Mesenchymal stem cell (in vitro differentiated cells and primary cell): ENCODE measurements at places on chromosomes 13 and 19.
A peak's percentile ranks its signal among the peaks of the same experiment; 100 is the strongest.

DNA sequence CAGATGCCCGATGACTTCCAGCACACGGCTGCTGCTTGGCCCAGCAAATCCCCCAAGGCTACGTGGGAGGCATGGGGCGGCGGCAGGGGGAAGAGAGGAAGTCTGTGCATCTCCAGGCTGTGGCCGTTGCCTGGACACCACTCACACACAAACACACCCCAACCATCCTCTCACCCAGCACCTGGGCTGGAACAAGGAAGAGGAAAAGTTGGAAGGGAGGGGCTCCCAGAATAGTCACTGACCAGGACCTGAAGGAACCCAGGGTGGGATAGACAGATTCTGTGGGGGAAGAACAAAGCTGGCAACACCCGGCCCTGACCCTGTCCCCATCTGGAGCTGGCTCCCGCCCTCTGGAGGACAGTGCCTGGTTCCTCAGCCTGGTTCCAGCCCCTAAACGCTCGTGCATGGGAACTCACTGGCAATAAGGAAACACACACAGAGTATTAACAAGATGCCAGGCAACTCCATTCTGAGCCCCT lies 11.2 kb downstream of the PPP6R1 start:
- DNase-seq: peak; percentile 45

DNA sequence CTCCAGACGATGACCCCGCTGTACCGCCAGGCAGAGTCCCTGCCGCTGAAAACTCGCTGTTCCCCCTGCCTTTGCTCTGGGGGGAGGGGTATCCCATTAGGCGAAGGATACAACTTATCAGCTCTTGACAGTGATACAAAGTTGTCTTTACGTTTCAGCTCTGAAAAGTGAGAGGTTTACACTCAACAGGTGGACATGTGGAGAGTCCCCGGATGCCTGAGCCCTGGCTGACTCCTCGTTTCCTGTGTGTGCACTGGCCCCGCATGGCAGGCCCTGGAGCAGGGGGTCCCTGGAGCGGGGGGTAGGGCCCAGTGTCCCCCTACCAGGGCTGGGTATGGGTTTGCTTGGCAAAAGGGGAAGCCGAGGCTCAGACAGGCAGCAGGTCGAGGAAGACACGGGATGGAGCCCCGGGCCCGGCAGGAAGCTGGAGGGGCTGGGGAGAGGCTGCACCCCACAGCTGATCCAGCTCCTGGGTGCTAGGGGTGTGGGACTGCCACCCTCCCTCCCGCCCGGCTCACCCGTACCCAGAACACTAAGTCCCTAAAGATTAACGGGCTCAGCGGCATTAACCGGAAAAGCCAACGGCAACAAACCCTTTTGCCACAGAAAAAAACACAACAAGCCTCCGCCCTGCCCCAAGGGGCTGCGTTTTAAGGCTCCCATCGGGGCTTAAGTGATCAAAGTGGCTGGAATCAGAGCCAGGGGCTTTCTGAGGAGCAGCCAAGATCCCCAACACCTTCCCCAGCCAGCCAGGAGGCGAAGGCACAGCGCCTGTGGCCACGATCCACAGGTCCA lies 5.6 kb downstream of the TCF3 start:
- no peak for DNase-seq

- DNase-seq: peak; percentile 83
Observed at GRCh38 chr19:48844472-48844871, 8.2 kb upstream of the HSD17B14 start.

DNA sequence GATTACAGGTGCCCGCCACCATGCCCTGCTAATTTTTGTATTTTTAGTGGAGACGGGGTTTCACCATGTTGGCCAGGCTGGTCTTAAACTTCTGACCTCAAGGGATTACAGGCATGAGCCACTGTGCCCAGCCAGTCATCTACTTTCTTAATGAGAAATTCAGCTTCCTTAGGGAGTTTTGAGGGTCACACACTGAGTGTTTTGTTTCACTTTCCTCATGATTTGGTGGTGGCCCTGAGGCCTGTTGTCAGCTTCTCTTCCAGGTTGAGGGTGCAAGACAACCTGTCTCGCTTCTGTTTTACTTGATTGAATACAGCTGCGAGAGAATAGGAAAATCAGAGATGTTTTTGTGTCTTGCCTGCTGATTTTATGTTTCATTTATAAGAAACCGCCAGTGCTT lies 9.9 kb downstream of the FRY start:
- no peak for DNase-seq

DNA sequence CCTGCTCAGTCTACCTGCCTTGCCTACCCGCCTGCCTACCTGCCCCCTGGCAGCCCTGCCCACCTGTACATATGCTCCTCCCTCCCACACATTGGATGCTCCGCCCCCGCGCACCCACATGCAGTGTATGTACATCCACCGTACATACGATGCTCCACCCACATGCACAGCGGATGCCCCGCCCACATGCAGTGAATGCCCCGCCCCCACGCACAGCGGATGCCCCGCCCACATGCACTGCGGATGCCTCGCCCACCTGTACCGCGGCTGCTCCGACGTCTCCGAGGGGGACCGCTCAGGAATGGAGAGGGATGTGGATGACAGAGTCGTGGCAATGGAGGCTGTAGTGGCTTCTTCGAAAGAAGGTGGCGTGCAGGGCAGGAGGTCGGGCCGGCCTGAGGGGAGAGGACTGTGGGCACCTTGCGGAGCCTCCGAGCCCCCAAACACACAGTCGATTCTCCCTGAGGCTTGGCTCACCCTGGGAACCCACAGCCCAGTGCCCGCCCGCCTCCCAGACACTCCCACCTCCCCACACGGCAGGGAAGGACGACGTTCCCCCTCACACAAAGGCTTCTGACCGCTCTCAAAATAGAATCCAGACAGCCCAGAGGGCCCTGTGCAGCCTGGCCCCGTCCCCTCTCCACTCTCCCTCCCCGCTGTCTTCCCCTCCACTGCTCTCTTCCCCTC lies 16.5 kb upstream of the CACTIN start:
- peak; percentile 14 for DNase-seq

- peak; percentile 75 for DNase-seq
Observed at GRCh38 chr13:42807866-42808265, 26.5 kb downstream of the FAM216B start.

- DNase-seq: no peak
Observed at GRCh38 chr13:79771493-79771892, 290.5 kb downstream of the NDFIP2 start.

GRCh38 chr19:36574741-36575140 lies 1.6 kb upstream of the ZNF529 start:
- DNase-seq: no peak

- DNase-seq: no peak
Observed at GRCh38 chr13:75919660-75920199, 283.6 kb downstream of the LMO7 start.

GRCh38 chr19:44517146-44517545 lies 12.3 kb downstream of the CEACAM20 start:
- no peak for DNase-seq

DNA sequence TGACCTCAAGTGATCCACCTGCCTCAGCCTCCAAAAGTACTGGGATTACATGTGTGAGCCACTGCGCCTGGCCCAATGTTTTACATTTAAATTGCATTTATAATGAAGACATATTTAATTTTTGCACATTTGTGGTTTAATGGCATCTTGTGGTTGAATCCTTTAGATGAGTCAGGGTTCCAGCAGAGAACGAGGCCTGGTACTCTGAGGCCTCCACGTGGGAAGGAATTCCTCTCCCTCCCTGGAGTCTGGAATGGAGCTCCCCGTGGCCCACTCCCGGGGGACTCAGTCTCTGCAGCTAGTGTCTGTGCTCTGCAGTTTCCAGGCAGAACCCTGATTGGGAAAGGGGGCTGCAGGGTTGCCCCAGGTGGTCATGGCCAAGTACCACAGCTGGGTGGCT lies 24.2 kb downstream of the ZFR2 start:
- no peak for DNase-seq

DNA sequence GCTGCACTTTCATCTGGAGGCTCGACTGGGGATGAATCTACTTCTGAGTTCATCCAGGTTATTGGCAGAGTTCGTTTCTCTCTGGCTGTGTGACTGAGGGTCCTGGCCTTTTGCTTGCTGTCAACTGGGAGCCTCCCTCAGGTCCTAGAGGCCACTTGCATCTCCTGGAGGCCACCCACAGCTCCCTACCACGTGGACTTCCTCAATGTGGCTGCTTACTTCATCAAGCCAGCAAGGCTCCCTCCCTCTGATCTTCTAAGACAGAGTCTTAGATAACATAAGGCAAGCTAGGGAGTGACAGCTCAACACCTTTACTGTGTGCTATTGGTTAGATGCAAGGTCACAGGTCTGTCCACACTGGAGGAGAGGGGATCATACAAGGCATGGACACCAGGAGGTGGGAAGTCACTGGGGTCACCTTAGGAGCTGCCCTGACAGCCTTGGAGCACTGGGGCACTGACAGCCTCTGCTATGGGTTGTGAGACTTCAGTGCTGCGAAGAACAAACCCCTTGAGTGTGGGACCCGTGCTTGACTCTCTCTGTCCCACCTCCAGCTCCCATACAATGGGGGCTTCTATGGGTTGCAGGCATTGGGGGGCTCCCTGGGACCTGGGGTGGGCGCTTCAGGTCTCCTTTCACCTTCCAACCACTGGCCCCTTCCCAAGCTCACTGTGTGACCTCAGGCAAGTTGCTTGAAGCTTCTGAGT lies 5.3 kb downstream of the FAM187B start:
- DNase-seq: no peak

- DNase-seq: no peak
Observed at GRCh38 chr19:13066226-13066625, 36.4 kb downstream of the LYL1 start.

DNA sequence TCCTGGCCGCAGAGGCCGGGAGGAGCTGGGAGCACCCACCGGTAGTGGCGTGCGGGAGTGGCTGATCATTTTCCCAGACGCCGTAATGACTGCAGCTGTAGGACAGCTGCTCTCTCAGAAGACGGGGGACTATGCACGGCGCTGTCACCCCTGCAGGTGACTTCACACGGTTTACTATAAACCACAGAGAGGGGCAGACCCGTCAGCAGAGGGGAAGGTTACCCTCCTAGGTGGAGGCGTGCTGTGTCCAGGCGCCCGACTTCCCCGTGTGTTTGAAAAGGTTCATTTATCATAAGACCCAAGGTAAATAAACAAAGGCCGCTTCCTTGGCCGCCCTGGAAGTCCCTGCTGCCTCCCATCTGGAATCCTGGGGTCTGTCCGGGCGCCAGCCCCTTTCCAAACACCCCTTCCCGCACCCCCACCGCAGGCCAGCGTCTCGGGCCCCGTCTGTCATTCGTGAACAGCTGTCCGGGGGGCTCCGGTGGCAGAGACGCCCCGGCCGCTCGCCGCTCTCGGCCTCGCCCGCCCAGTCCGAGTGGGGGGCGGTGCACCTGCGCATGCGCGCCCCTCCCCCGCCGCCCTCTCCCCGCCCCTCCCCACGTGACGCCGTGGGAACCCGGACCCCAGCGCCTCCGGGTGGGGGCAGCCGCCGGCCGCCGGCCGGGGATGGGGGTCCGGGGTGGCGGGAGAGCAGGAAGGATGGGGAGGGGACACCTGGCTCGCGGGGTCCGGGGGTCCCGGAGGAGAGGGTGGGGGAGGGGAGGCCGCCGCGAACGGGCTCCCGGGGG lies 915 bp downstream of the SHC2 start:
- peak; percentile 82 for DNase-seq

DNA sequence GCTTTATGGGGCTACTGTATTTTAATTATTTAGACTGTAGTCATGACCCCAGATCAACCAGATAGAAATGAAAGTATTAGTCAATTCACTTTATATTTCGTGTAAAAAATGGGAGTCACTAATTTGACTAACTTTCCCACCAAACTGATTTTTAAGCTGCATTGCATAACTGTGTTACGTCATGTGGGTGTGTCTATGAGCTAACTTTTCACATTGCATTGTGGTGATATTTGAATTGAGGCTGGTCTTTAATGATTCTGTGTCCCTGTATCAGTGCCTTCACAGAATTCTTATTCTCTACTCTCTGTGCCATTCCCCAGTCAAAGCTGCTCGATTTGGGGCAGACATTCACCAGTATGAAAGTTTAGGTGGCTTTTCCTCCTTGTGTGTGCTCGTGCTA lies 172.7 kb upstream of the MAB21L1 start:
- no peak for DNase-seq

DNA sequence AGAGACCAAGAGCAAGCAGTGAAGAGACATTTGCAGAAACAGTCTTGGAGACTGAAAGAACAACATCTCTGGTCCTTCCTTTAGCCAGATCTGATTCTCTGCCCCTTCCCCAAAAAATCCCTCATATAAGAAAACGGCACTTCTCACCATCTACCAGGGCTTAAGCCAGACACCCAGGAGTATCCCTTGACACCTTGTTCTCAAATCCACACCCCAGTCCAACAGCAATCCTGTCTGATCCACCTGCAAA lies 1.7 kb upstream of the PLEKHG2 start:
- no peak for DNase-seq

- DNase-seq: peak; percentile 98
Observed at GRCh38 chr19:1252821-1253513, 4.6 kb downstream of the MIDN start.

- DNase-seq: peak; percentile 91
Observed at GRCh38 chr19:12156223-12157058, at the start of gene ZNF625. TSS of gene ZNF625 (minus strand) at chr19:12156734. CDS start at chr19:12156558, 176 bp downstream.

DNA sequence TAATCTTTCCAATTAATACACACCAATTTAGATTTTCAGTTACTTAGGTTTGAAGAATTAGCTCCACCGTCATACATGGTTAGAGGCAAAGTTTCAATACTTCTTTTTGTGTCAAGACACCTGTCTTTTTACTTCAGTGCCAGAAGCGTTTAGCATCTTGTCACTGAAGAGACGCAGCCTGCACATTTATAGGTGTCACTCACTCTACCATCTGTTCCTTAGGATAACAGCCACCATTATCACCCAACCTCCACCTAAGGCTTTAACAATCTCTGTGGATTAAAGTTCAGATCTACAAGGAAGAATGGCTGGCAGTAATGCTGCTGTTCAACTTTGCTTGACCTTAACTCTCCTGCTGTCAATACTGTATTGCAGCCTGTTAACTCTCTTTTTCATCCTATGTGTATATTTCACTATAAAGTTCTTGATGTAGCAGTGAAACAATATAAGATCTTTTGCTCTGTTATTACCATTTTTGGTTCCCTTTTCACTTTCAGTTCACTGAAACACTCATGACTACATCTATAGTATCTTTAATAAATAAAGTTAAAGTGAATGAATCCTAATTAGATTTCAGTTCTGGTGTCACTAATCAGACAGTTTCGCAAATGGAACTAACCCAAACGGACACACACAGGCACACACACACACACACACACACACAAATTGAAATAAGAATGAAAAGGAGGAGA lies 435.6 kb downstream of the PCDH9 start:
- DNase-seq: no peak

DNA sequence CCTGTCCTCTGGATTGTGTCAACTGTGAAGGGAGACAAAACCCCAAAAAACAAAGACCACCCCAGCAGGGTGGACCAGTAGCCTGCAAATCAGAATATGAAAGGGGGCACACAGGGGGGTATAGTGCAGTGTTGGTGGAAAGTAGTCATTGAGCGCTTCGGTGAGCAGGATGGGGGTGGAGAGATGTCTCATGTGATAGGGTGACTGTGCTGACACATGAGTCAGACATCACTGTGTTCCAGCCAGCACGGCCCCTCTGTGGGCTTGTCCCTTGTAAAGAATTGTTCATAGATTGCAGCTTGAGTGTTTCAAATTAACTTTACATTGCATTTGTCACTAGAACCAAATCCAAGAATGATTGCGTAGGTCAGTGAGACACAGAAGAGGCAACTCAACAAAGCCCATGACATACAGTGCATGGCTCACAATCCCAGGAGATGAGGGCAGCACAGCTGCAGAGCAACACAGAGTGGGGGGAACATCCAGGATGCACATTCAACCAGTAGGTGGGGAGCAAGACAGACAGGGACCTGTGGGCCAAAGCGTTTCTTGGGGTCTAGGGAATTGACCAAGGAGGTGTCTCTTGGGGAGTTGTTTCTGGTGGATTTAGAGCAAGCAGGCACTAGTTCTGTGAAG lies 7.5 kb downstream of the ZNF440 start:
- DNase-seq: no peak
